DND-41 (cell line): ENCODE measurements at places on chromosomes 6 and 20.

DNA sequence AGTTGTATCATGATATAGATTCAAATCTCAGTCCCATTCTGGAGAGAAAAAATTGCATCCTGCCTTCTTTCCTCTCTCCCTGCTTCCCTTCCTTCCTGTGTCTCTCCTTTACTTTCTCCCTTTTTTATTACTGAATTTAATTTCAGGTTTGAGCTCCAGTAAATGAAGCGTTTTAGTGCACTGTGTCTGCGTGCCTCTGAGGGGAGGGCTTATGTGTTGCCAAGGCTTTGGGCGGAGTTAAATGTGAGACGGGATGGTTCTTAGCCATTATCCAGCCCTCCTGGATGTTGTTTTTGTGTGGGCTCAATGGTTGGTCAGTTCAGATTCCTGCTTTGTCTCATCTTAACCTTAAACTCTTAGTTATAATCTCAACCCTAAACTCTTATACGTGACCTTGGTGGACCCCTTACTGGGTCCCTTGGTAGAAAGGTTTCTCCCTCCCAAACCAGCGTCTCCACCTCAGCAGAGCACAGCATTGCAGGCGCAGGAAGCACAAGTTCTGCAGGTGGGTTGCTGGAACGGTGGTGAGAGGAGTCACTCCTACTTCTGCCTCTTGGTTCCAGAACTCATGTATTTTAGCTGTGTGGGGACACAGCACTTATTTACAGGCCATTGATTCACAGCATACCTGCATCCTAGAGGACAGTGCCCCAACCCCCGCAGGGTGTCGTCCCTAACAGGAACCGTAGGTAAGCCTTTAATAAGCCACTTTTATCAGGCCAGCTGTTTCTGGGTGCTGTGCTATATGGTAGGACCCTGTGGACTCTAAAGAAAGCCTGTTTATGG is 68.5 kb downstream of the DNAH8 start:
- no peaks in the 10 kb centered on the region for H3K4me1 ChIP-seq
- no peak overlapping the region for H3K4me3 ChIP-seq
- H3K27ac ChIP-seq = no peak overlapping the region
- peaks cover 26% of the 10 kb centered on the region for H3K27me3 ChIP-seq
- H3K36me3 ChIP-seq = no peaks in the 10 kb centered on the region

DNA sequence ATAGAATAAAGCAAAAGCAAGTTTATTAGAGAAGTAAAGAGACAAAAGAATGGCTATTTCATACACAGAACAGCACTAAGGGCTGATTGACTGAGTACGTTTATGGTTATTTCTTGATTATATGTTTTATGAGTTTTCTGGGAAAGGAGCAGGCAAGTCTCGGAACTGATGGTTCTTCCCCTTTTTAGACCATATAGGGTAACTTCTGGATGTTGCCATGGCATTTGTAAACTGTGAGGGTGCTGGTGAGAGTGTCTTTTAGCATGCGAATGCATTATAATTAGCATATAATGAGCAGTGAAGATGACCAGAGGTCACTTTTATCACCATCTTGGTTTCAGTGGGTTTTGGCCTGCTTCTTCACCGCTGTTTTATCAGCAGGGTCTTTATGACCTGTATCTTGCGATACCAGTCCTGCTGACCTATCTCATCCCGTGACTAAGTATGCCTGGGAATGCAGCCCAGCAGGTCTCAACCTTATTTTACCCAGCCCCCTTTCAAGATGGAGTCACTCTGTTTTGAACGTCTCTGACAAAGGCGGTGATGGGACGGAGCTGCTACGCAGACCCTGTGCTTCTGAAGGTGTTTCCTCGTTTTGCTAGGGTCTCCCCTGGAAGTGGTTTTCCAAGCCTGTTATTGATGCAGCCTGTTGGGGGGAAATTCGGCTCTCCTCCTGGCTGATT is 45.4 kb upstream of the BMP6 start:
- H3K27ac ChIP-seq = no peak overlapping the region
- no peaks in the 10 kb centered on the region for H3K36me3 ChIP-seq
- no peak overlapping the region for H3K4me3 ChIP-seq
- H3K27me3 ChIP-seq = peaks cover 14% of the 10 kb centered on the region

- H3K4me1 ChIP-seq = no peaks in the 10 kb centered on the region
- no peak overlapping the region for H3K4me3 ChIP-seq
- H3K36me3 ChIP-seq = no peaks in the 10 kb centered on the region
- H3K27me3 ChIP-seq = no peaks in the 10 kb centered on the region
- H3K27ac ChIP-seq = no peak overlapping the region
- DNase-seq = no peak
Observed at GRCh38 chr6:52834481-52834880, 6.1 kb downstream of the GSTA5 start.

GRCh38 chr20:48835390-48835789 is 7.6 kb upstream of the PREX1 start:
- H3K4me1 ChIP-seq = no peaks in the 10 kb centered on the region
- no peak for DNase-seq
- H3K36me3 ChIP-seq = no peaks in the 10 kb centered on the region
- H3K27ac ChIP-seq = no peak overlapping the region
- H3K27me3 ChIP-seq = no peaks in the 10 kb centered on the region

DNA sequence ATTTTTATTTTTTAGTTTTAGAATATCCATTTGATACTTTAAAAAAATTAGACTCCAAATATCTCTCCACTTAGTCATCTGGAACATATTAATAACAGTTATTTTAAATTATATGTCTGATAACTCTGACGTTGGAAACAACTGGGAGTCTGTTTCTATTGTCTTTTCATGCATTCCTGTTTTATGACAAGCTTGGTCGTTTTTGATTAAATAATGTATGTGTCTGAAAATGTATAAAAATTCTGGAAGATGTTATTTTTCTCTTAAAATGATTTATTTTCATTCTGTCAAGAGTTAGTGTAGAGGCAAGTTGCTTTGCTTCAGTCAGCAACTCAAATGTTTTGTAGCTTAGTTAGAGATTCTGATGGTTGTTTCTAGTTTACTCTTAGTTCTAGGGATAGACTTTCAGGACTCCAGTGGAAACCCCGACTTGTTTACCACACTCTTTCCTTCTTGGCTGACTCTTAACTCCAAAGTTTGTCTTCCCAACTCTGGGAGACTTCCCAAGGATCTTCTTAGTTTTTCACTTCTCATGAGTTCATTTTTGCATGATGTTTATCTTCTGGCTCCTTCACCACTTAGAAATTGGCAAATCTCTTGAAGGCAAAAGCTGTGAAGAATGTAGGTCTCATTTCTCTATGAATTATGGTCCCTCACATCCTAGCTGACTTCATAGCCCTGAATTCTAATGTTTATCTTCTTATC is 190.9 kb downstream of the LAMA2 start:
- H3K36me3 ChIP-seq = no peaks in the 10 kb centered on the region
- H3K27ac ChIP-seq = no peak overlapping the region
- H3K4me3 ChIP-seq = no peak overlapping the region
